ENCODE measurements at places on chromosomes 4 and X.

DNA sequence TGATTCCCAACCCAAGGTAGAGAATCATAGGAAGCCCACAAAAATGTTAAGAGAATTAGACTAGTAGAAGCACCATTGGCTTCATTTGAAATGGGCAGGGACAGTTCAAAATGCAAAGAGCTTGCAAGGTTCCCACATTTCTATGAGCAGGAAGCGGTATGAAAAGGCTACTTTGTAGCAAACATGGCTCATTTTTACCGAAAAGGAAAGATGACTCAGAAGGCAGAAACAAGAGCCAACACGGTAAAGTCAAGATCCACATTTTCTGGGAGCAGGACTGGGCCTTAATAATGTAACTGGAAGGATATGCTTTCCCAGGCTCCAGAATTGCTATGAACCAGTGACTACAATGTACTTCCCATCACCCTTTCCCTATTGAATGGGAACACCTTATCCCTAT, 89.5 kb downstream of the GLRA3 start:
- no peak for DNase-seq

DNA sequence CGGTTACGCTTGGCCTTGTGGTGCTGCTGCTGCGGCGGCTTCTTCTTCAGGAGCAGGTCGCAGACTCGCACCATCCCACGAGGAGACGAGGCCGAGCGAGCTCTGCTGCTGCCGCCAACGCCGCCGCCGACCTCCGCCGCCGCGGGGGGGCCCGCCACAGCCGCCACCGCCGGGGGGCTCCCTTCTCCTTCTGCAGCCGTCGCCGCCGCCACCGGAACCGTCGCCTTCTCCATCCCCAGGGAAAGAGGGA, 237 bp downstream of the ANKRD17 start:
- no peak for DNase-seq

DNA sequence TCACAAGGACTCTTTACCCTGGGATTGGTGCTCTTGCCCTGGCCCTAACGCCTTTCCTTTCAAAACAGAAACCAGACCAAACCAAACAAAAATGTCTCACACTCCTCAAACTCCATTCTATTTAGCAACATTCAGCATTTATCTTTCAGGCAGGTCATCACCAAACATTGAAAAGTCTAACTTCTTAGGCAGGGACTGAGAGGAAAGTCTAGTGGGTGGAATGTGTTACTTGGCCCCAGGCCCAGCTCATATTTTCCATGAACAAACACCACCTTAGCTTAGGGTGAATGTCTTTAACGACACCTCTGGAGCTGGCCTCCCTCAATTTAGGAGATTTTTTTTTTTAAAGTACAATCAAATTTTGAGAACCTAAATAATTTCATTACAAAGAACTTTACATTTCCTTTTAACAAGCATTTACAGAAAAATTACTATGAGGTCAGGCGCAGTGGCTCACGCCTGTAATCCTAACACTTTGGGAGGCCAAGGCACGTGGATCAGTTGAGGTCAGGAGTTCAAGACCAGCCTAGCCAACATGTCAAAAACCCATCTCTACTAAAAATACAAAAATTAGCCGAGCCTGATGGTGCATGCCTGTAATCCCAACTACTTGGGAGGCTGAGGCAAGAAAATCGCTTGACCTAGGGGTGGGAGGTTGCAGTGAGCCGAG, 10.2 kb upstream of the N4BP2 start:
- peak; percentile 11 for DNase-seq

GRCh38 chr4:30727409-30727808, 7.2 kb downstream of the PCDH7 start:
- DNase-seq: no peak

DNA sequence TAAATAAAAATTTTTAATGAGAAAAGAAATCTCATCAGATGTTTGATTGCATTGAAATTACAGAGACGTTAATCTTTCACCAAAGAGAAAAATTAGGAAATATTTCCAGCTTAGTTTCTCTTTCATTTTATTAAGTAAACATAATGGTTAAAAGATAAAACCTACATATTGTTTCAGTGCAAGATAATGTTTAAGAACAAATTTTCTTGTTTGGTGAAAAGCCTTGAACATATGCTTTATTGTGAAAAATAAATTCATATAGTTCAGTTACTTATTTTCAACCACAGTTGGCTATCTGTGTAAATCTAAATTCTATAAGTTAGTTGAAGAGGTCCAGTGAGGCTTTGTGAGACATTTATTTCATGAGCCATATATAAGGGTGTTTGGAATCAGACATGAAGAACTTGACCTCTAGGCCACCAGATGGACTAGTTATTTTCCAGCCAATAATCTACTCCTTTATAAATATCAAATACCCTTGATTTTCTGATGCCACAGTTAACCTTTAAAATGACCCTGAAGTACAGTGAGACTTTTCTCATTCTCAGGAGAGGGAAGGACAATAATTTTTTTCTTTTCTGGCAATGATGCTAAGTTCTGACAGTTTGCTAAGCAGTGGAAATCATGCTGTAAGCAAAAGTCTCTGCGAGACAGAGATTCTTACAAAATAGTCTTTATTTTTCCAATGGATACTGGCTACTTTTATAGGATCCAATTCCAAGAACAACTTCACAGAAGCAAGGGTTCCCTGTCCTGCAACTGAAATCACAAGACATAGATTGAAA, 2.5 kb downstream of the ARSJ start:
- no peak for DNase-seq

DNA sequence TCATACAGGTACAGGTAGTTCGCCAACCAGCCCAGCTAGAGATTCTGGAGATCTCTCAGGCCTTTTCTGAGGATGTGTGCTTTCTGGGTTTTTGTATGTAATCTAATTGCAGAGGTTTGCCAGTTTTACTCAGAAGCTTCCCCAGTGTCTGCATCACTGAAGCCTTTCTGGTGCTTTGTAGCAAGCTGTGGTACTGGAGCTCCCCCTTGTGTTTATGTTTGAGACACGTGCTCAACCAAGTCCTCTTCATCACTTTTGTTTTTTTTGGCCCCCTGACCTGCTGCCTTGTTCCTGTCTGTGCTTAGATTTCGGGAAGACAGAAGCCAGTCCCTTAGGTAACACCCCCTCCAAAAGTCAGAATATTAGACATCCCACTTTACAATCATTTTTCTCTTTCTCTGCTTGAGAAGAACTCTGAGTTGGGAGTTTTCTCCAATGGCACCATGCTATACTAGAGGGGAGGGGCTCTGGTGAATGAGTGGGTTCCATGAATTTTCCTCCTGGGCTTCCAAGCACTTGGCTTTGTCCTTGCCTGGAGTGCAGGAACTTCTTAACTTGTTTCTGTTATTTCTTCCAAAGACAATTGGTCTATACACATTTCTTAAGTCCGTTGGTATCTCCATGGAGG, 128.4 kb upstream of the TBC1D9 start:
- DNase-seq: peak; percentile 53

DNA sequence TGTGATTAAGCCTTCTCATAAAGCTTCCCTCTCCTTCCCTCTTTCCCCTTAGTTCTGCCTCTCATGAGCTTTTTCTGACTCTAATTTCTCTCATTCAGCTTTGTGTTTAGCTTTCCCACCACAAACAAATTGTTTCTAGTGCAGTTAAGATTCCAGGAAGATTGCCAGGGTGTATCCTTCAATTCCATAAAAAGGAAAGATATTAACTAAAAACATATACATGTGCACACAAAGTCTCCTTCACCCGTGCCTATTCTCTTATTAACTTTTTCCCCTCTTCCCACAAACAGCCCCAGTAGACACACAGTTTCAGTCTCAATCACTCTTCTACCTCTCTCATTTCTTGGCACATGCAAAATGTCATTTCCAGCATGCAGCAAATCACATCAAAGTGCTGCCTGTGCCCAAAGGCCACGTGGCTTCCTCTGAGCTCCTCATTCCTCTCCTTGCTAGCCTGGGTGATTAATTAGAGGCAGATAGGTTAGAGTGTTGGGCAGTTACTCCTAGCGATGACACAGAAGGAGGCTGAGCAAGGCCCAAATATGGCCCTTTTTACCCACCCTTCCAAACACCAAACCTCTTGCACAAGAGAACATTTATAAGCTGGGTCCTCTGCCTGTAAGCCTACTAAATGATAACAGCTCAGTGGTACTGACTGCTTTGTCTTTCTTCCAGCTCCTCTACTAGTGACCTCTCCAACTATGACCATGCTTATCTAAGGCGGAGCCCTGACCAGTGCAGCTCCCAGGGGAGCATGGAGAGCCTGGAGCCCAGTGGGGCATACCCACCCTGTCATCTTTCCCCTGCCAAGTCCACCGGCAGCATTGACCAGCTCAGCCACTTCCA, 159.6 kb downstream of the SOWAHB start:
- no peak for DNase-seq

DNA sequence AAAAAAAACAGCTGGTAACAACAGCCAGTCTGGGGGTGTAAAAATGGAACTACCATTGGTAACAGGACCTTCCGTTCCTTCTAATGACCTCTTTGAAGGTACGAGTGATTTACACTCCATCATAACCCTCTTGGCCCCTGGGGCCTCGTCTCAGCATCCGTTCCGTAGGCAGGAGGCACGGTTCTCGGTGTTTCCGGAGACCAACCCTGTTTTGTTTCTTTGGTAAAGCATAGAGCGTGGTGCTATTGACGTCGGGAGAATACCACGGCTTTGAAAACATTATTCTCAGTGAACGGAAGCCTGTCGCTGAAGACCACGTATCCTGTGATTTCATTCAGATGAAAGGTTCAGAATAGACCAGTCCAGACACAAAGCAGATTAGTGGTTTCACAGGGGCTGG, 198.9 kb downstream of the ASMT start:
- DNase-seq: no peak

DNA sequence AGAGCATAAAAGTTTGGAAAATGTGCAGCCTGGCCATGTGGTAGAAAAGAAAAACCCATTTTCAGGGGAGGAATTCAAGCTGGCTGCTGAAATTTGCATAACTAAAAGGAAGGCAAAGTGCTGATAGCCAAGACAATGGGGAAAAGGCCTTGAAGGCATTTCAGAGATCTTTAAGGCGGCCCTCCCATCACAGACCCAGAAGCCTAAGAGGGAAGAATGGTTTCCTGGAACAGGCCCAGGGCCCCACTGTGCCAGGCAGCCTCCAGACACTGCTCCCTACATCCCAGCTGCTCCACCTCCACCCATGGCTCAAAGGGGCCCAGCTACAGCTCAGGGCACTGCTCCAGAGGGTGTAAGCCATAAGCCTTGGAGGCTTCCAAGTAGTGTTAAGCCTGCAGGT, 158.0 kb upstream of the PRDX4 start:
- DNase-seq: no peak

DNA sequence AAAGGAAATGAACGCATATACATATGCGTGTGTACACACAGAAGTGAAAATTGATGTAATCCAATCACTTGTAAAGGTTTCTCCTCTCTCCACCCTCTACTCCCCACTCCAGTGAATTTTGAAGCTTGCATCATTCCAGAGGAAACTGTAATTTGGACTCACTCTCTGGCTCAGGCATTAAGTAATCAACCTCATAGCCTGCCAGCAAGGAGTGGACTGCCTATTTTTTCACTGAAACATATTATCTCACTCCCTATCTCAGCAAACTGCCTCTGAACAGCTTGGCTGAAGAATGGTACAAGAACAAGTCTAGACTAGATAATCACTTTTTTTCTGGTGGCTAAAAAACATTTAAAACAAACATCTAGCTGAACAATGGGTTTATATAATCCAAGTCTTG, 124.2 kb downstream of the C4orf51 start:
- no peak for DNase-seq

DNA sequence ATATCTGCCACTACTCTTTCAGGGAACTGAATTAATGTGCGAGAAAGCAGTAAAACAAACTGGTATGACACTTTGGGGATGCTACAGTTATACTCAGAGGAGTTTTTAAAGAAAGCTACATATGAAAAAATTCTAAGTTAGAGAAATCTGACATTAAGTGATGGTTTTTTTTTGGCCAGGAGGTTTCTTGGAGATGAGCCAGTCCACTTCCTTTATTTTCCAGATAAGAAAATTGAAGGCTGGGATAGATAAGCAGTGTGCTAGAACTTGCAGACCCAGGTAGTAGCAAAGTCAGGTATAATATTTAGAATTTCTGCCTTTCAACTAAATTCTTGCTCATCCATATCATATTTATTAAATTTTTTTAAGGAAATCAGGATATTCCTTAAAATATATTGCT, 106.8 kb downstream of the FAT4 start:
- no peak for DNase-seq

- no peak for DNase-seq
Measured at GRCh38 chr4:184475498-184475897, 1.1 kb upstream of the IRF2 start.

DNA sequence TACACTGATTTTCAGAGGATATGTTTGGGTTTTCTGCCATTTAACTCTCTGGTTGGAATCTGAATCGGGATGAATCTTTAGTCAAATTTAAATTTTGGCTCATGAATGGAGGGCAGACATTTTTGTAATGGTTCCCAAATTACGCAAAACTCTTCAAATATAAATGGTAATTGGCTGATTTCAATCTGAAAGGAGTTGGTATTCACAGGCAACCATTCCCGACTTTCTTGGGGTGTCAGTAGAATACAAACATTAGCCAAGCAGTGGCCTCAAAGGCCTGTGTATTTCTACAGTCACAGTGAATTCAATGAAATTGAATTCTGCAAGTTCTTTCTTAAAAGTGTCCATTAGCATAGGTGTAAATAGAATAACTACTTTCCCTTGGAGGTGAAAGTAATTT, 668.8 kb upstream of the PRKX start:
- no peak for DNase-seq

DNA sequence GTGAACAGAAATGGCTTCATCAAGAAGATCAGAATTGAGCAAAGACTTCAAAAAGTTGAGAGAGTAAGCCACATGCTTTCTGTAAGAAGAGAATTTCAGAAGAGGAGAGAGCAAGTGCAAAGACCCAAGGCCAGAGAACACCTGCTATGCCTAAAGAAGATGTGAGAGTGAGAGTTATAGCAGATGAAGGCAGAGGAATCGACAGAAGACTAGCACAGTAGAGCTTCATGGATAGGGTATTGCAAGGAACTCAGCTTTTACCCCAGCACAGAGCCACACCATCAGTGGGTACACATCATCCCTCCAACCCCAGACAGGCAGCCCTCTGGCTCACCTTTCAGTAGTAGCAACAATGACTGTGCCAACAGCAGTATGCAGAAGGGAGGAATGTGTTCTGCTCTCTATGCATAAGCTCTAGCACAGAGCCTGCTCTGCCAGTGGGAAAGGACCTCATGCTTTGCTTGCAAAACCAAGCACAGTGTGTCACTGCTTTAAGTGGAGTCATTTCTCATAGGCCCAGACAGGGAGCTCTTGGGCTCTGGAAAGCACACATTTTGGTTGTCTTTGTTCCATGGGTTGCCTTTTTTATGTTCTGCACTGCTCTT, 318.6 kb downstream of the NAF1 start:
- DNase-seq: no peak

- peak; percentile 47 for DNase-seq
Measured at GRCh38 chrX:152632445-152633097, 5.1 kb upstream of the GABRQ start.

- no peak for DNase-seq
Measured at GRCh38 chr4:86497131-86497530, 97.0 kb upstream of the PTPN13 start.

- no peak for DNase-seq
Measured at GRCh38 chr4:82241534-82241933, 132.3 kb downstream of the HNRNPD start.

- no peak for DNase-seq
Measured at GRCh38 chr4:102094481-102094880, 250.8 kb downstream of the SLC39A8 start.
